PC-9 (cell line): ENCODE measurements at places on chromosomes 12 and 14. TPM values are rescaled to one million over a fixed set of nuclear protein-coding genes. Genes with fewer than 3 reads are reported as not detected.

DNA sequence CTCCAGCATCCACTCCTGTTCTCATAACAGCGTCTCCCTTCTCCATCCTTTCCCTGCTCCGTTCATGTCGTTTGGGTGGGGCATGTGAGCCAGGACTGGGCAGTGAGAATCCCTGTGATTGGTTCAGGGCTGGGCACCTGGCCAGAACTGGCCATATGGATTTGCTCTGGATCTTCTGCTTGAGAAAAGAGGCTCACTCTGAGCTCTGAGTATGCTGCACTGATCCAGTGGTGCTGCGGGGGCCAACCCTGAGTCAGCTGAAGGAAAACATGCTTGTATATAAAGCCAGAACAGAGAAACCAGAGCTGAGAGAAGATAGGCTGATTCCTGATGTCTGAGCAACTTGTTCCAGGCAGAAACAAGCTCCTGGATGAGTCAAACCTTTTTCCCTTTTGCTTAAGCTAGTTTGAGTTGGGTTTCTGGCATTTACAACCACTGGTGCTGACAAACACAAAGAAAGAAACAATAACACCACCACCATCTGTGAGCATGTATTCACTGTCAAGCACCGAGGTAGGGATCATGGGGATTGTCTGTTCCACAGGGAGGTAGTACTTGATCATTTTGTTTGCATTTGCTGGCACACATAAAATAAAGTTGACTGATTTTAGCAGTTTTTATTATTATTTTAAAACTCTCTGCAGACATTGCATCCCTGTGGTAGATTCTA lies 14.0 kb upstream of the HPD start:
- DNase-seq, result no peak

- DNase-seq, result no peak
These were observed 70.4 kb downstream of the TBK1 start for GRCh38 chr12:64522316-64522715.

GRCh38 chr14:67645414-67645813 lies 25.7 kb downstream of the ARG2 start:
- no peak for DNase-seq

- DNase-seq, result no peak
These were observed 114.5 kb downstream of the CMAS start for GRCh38 chr12:22160396-22161003.

DNA sequence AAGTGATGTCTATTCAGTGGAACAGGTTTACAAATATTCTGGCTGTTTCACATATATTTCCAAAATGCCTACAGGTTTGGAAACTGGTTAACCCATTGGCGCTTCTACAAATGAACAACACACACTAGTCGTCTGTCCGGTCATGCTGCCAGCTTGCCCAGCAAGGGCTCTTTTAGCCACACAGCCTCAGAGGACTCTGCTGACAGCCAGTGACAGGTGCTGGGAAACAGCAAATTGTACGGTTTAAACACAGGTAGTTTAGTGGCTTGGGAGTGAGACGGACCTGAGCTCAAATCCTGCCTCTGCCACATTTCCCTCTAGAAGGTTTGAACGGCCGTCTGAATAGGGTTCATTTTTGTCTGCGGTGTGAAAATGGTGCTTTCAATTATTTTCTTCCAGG lies 53.8 kb downstream of the MOK start:
- no peak for DNase-seq

DNA sequence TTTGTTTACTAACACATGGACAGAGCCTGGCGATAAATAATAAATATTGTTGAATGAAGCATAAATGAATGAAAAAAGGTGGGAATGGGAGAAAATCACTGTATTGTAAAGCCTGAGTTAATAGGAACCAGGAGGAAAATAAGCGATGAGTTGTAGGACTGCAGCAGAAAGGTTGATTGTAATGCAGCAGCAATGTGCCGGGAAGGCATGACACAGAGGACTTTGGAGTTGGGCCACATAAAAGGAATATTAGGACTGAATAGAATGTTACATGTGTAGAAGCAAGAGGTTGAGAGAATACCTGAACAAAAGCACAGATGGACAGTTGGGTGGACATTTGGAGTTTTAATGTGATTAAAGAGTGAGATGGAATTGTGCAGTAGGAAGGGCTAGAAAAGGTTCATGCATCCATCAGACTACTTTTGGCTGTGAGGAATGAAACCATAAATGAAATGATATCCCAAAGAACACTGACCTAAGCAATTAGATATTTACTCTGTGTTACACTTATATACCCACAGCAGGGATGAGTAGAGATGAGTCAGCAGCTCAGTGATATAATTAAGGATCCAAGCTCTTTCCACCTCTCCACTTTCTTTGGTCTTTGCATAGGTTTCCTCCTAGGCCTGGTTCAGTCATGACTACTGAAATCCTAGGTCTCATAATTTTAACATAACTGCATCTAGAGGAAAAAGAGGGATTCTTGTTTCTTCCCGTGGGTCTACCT lies 55.4 kb downstream of the CCER1 start:
- no peak for DNase-seq

- DNase-seq, result no peak
These were observed 174.8 kb upstream of the RTL1 start for GRCh38 chr14:101078170-101078891.

GRCh38 chr12:115763376-115763775 lies 514.1 kb downstream of the MED13L start:
- no peak for DNase-seq

- no peak for DNase-seq
These were observed 1337.4 kb downstream of the FSCB start for GRCh38 chr14:43169722-43170121.

- no peak for DNase-seq
These were observed 287 bp upstream of the SLC2A13 start for GRCh38 chr12:40106202-40106533.

- DNase-seq, result no peak
These were observed 153.6 kb upstream of the ARID2 start for GRCh38 chr12:45575823-45576475.

DNA sequence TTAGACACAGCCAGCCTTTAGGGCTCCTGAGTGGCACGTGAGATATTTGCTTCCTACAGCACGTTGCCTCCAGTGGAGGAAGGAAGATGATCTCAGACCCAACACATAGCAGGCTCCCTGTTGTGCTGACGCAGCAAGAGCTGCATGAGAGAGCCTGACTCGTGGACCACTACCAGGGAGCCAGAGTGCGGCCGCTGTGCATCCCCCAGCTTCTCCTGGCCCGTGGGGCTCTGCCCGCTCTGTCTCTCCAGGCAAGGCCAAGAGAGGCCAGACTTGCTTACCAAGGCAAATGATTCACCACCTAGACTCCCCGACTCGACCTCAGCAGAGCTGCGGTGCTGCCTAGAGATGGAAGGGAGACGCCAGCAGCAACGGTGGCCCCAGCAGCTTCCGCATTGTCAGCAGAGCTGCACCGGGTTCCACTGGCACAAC lies 37.5 kb downstream of the MAP3K9 start:
- DNase-seq, result no peak

- DNase-seq, result no peak
These were observed 225.6 kb downstream of the EFCAB11 start for GRCh38 chr14:89728964-89729363.

DNA sequence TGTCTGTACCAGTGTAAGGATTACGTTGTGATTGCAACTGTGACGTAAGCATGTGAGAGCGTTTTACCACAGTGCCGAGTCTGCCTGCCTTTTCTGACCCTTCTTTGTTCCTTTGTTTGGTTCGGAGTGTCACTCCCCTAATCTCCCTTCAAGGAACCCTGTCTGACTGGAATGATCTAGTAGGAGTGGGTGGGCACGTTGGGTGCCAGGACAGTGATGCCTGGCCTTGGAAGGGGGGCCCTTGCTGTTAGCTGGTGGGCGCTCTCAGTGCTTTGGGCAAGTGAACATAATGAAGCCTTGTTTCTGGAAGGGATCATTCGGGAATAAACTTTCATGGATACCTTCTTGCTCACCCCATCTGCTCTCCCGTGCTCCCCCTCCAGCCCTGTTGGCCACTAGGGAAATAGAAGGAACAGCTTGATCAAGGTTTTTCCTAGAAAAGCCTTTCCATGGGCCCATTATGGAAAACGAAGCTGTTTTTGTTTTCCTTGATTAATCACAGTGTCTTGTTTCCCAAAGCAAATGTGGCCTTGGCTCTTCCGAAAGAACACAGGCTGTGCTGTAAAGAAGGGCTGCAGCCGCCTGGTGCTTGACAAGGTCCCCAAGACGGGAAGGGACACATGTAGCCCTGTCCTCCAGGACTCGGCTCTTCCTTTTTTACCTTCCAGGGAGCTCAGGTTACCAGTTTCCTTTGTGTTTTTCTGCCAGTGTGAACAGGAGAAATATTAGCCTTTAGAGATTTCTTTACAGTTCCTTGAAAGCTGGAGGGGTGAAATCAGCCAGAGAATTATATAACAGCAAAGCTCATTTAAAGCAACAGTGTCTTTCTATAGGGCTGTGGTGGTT lies 215.5 kb downstream of the CRADD start:
- no peak for DNase-seq

DNA sequence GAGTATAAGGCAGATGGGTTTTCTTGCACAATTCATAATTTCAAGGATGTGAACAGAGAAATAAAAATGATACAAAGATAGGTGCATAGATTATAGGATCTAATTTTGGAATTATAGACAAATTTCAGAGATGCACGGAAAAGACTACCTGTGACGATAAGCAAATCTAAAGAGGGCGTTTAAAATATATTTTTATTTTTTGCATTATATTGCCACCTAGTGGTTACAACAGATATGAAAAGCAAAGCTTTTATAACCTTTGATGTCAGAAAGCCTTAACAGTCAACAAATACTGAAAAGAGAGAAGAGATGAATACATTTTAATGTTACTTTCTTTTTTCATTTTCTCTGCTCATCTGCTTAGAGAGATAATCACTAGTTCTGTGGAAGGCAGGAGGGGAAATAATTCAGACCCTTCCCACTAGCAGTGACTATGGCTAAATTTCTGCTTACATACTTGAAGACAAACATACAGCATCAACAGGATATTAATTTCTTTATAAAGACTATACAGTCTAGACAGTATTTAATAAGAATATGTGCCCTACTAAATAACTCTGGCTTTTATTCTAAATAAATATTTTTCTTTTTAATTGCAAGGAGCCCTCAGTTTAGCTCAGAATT lies 46.3 kb downstream of the NTS start:
- no peak for DNase-seq

DNA sequence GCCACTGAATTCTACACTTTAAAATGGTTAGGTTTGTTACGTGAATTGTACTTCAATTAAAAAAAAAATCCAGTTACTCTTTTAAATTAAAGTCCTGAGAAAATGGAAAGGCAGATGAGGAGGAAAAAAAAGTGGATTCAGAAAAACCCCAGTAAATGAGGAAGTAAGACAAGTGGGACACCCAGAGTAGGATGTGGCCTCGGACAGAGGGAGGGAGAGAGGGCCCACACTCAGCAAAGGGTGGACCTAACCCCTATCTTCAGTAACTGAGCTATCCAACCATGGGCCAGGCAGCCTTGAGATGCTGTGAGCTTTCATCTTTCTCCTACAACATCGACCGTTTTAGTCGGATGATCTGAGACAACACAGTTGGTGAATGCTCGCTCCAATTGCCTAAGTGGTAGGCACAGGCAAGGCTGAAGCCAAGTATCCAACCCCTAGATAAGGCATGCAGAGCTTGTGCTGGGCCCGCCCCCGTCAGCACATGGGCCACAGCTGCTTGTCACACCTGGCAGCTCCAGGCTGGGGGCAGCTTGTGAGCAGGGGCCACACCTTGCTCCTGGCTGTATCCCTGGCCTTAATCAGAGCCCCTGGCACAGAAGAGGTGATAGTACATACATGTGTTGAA lies 142.1 kb downstream of the TTC7B start:
- no peak for DNase-seq

GRCh38 chr14:78075033-78075432 lies 95.1 kb upstream of the NRXN3 start:
- DNase-seq, result no peak

GRCh38 chr12:46084666-46085631 lies 94.6 kb upstream of the SCAF11 start:
- DNase-seq, result no peak

GRCh38 chr12:106585105-106585520 lies 2.3 kb downstream of the RFX4 start:
- DNase-seq, result no peak

DNA sequence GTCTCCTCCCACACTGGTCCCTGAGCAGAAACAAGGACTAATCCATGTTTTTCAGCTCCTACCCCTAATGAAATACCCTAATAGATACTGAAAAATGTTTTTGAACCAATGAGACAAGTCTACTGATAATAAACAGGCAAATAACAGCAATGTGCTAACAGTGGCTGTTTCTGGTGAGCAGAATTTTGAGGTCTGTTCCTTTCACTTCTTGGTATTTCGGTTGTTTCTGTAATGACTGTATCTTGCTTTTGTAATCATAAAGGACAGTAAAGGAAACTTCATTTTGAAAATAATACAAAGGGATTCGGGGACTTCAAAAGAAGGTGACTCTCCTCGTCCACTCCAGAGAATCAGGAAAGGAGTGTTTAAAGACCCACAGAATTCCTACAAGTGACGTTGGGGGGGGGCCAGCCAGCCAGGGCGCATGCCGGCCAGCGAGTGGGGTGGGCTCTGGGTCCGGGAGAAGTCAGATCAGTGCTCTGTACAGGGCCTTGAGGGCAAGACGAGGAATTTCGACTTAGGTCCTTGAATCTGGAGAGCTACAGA lies 1.1 kb upstream of the CD9 start:
- no peak for DNase-seq

Gene KLRK1
- total RNA-seq, result not detected in 2 replicates

Gene PARP11
- not detected in 2 replicates for total RNA-seq

Gene CCT2
- total RNA-seq, result 136 and 162 TPM in 2 replicates

Gene RDH5
- total RNA-seq, result 8.1 and 12.6 TPM in 2 replicates

Gene LGR5
- total RNA-seq, result not detected in 2 replicates

Gene TRIM9
- total RNA-seq, result 1.5 and 2.1 TPM in 2 replicates

Gene BCAT1
- total RNA-seq, result 75.4 and 78.6 TPM in 2 replicates

Gene C14orf180
- total RNA-seq, result not detected in 2 replicates

Gene P2RX2
- not detected in 2 replicates for total RNA-seq

Gene TAS2R30
- total RNA-seq, result 2.9 and 3.1 TPM in 2 replicates
